Psoas muscle (tissue), 8 donors: ENCODE measurements at places on chromosomes 4 and X. TPM values are rescaled to one million over a fixed set of nuclear protein-coding genes. Genes with fewer than 3 reads are reported as not detected.
A peak's percentile ranks its signal among the peaks of the same experiment; 100 is the strongest.

F11 gene
- polyA plus RNA-seq = 0.19 TPM

VCX3B gene
- polyA plus RNA-seq = not detected

MAGEA1 gene
- not detected for polyA plus RNA-seq

GAGE13 gene
- polyA plus RNA-seq = not detected

APBB2 gene
- polyA plus RNA-seq = 12.5 TPM

SMR3A gene
- not detected for polyA plus RNA-seq

ANKRD50 gene
- 1.4 TPM for polyA plus RNA-seq

KCTD8 gene
- 0.68 TPM for polyA plus RNA-seq

GRCh38 chr4:87932718-87933141, 42.8 kb upstream of the SPP1 start:
- no peak for DNase-seq

DNA sequence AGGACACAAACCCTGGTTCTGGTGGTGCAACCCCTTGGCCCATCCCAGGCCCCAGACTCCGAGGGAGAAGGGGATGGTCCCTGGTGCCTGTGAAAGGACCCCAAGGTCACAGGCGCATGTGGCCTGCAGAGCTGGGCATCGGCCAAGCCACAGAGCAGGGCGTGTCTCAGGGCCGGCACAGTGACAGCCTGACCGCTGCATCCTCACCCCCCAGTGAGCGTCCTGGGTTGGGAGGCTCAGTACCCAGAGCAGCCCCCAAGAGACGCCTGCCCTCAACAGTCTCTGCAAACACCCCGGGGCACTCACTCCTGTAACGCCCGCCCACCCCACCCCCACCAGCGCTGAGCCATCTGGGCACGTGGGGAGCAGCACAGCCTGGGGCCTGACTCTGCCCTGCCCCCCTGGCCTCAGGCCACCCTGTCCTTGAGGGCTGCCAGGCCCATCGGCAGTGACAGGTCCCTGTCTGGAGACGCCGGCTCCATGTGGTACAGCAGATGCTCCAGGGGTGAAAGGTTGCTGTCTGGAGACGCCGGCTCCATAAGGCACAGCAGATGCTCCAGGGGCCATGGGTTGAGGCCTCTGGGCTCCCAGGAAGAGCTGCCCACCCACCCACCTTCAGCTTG, 24.5 kb upstream of the CPLX1 start:
- peak; percentile 14 for DNase-seq

DNA sequence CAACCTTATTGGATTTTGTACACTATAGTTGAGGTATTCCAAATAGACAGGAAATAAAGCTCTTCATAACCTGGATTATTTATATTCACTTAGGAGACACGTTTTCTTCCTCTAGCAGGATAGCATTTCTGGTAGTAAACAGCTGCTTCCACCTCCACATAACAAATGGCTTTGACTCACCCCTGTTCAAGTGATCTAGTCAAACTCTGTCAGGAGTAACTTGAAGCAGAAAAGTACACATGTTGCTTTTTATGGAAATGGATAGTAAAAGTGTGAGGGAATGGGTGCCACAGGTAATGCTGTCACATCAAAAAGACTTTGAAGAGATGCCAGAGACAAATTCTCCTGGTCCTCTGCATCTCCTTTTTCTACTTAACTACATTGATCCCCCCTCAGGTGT, 258.7 kb upstream of the SLC7A11 start:
- DNase-seq = no peak

- DNase-seq = no peak
Measured at GRCh38 chr4:5893004-5893580, at the start of gene CRMP1. Gene CRMP1 (minus strand): TSS chr4:5893086. CDS start chr4:5892969, 117 bp downstream.

DNA sequence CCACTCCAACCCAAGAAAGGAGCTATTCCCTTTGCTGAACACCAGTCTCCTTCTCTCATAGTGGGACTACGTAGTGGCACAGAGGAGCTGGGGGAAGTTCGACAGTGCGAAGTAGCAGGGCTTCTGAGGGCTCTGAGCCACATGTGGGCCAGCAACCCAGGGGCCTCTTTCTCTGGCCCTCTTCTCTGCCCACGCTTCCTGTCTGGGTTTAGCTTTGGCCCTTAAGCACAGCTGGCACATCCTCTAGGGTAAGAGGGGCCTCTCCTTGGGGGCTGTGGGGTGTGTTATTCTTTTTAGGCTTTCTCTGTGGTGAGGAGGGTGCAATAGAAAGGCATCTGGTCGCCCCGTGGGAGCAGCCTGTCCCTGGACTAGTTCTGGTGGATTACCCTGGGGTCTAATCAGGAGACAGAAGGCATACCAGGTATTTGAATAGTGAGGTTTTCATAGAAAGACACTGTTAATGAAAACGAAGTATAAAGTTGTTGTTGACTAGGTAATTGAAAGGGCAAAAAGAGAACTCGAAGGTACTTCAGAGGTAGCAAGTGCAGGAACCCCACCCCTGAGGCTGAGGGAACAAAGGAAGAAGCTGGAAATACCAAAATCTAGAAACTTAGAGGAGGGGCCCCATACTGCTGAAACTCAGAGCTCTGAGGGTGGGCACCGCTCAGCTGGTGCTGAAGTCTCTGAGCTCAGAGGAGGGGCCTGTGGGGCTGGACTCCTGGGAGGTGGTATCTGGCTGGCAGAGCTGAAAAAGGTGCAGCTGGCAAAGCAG, 151.9 kb upstream of the RPS6KA3 start:
- DNase-seq = no peak

- no peak for DNase-seq
Measured at GRCh38 chrX:21167011-21167410, 207.2 kb upstream of the CNKSR2 start.

GRCh38 chr4:171710743-171711142, 102.5 kb upstream of the GALNTL6 start:
- no peak for DNase-seq

DNA sequence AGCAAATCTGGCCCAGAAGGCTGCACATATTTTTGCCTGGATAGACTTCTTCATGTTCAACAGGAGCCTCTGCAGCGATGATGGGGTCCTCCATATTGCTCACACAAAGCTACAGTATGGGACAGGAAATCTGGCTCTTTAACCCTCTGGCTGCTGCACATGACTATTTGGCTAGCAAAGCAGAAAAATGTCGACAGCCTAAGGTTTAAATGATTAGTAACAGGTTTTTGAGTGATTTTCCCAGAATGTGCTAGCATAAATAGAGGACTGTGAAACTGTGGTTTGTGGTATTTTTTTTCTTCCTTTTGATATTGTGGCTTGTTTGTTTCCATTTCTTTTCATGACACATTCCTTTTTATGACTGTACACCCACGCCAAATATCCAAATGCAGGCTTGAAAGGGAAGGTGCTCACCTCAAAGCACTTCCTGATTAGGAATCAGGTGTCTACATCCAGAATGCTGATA, 120.2 kb upstream of the GK2 start:
- no peak for DNase-seq

GRCh38 chr4:37872310-37872988, 18.4 kb upstream of the TBC1D1 start:
- DNase-seq = no peak

GRCh38 chrX:118603981-118604380, 108.4 kb downstream of the DOCK11 start:
- no peak for DNase-seq

- no peak for DNase-seq
Measured at GRCh38 chrX:104183685-104184084, 17.4 kb downstream of the FAM199X start.

- no peak for DNase-seq
Measured at GRCh38 chrX:2799369-2799768, 29.4 kb upstream of the GYG2 start.

GRCh38 chr4:54971474-54971950, 153.9 kb downstream of the KDR start:
- DNase-seq = no peak

- DNase-seq = no peak
Measured at GRCh38 chr4:55742655-55743202, 76.9 kb upstream of the EXOC1L start.

- DNase-seq = no peak
Measured at GRCh38 chr4:87803421-87803820, 4.1 kb downstream of the IBSP start.

- DNase-seq = no peak
Measured at GRCh38 chr4:102627831-102628523, 126.8 kb downstream of the NFKB1 start.

DNA sequence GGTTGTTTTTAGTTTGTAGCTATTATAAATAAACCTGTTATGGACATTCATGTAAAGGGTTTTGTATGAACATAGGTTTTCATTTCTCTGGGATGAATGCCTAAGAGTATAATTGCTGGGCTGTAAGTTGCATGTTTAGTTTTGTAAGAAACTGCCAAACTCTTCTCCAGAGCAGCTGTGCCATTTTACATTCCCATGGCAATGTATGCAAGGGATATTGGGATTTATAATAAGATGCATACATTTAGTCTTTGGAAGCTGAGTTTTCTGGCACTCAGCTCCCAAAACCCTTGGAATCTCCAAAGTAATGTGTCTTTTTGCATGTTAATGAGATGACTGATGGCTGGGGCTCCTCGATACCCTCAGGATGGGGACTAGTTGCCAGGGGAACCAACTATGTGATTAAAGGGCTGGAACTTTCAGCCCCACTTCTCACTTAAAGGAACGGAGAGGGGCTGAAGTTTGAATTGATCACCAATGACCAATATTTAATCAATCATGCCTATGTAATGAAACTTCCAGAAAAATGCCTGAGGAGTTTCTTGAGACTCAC, 44.0 kb downstream of the SERTM2 start:
- no peak for DNase-seq

- DNase-seq = peak; percentile 65
Measured at GRCh38 chr4:78059524-78059889, 2.4 kb downstream of the FRAS1 start.

DNA sequence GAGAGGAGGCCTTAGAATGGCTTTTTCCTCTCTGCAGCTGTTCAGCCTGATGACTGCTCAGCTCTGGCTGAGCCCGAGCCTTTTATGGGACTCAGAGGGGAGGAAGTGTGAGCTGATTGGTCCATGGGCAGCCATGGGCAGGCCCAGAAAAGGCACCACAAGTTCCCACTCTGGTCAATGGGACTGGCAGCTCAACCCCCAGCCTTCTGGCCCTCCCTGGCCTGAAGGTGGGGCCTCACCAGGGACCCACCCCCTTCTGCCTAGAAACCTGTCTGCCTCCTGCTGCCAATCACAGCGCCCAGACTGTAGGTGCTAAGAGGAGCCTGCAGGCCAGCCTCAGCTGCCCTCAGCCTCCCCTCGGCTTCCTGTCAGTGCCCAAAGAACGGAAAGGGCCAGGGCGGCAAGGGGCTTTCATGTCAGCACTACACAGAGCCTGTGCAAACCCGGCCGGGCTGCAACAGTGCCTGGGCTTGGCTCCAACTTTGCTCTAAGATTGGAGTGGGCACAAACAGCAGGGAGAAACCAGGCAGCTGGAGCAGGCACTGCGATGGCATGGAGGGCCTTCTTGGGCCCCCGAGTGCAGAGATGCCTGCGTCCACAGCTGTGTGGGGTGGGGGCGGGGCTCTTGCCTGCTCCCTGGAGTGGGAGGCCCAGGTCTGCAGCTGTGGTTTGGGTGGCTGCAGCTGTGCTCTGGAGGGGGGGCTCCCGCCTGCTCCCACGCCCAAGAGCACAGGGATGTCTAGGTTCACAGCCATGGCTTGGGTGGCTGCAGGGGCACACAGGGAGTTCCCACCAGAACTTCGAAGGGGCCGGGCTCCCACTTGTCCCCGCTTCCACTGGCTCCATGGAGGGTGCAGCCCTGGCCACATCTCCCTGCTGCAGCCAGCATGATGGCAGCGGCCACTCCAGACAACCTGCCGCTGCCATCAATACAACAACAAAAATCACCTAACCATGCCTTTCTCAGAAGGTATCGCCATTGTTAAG, 92.6 kb downstream of the NXF2 start:
- no peak for DNase-seq

DNA sequence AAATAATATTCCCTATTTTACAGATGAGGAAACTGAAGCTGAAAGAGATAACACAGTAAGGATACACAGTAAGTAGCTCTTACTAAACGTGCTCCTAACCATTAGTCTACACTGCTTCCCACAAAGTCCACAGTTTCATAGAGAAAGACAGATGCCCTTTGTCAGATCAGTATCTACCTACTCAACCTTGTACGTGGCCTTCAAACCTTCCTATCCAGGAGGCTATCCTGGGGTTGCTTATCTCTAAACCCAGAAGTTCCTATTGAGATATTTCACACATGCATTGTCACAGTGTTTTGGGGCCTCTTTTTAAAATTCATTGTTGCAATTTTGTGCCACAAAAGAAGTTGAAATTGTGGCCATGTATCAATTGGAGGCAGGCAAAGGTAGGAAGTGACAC, 208.0 kb downstream of the ENOX2 start:
- no peak for DNase-seq
